Tibial nerve (tissue), 4 donors: ENCODE measurements at places on chromosomes 7 and 10. TPM values are rescaled to one million over a fixed set of nuclear protein-coding genes. Genes with fewer than 3 reads are reported as not detected.

- no peaks in the 10 kb centered on the region for H3K27me3 ChIP-seq
- no peak overlapping the region for H3K4me3 ChIP-seq
- peak; percentile 94 for DNase-seq
- H3K36me3 ChIP-seq: no peaks in the 10 kb centered on the region
- H3K27ac ChIP-seq: peak overlapping the region; percentile 83
- peaks cover 50% of the 10 kb centered on the region for H3K4me1 ChIP-seq
Observed at GRCh38 chr10:122140941-122141623, 130.0 kb upstream of the BTBD16 start.

DNA sequence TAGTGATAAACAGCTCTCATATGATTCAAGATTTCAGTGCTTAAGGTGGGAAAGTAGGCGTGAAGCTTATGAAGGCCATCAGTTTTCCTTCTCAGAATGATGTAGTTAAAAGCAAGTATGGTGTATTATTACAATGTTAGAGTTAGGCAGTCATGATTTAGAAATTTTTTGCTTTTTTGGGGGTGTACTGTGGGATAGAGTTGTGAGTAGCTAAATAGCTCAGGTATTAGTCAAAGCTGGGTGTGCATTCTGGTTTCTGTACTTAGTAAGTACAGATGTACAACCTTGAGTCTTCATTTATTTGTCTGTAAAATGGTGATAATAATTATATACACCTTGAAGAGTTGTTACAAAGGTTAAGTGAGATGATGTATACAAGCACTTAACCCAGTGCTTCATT is 52.2 kb downstream of the R3HCC1L start:
- no peak for DNase-seq
- H3K4me1 ChIP-seq: no peaks in the 10 kb centered on the region
- no peak overlapping the region for H3K4me3 ChIP-seq
- H3K27me3 ChIP-seq: no peaks in the 10 kb centered on the region
- peaks cover 22% of the 10 kb centered on the region for H3K36me3 ChIP-seq
- no peak overlapping the region for H3K27ac ChIP-seq

Gene TMEM270
- not detected for total RNA-seq

- peak overlapping the region; percentile 66 for H3K27ac ChIP-seq
- no peaks in the 10 kb centered on the region for H3K4me1 ChIP-seq
- no peak overlapping the region for H3K4me3 ChIP-seq
- H3K27me3 ChIP-seq: no peaks in the 10 kb centered on the region
Observed at GRCh38 chr10:44697116-44697515, 214.0 kb upstream of the TMEM72 start.
